Mucosa of descending colon (tissue), 3 donors: ENCODE measurements at places on chromosomes 1 and 21.

DNA sequence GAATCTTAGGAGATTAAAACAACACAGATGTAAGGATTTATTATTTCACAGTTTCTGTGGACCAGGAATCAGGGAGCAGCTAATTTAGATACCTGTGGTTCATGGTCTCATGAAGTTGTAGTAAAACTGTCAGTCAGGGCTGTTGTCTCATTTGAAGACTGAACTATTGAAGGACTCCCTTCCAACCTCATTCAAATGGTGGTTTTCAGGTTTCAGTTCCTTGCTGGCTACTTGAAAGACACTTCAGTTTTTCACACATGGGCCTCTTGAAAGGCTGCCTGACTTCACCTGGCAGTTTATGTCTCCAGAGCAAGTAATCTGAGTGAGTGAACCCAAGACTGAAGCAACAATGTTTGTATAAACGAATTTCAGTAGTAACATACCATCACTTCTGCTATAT lies 915.9 kb downstream of the PLA2G4A start:
- DNase-seq = no peak

GRCh38 chr21:37582590-37582989 lies 216.0 kb downstream of the DYRK1A start:
- no peak for DNase-seq

DNA sequence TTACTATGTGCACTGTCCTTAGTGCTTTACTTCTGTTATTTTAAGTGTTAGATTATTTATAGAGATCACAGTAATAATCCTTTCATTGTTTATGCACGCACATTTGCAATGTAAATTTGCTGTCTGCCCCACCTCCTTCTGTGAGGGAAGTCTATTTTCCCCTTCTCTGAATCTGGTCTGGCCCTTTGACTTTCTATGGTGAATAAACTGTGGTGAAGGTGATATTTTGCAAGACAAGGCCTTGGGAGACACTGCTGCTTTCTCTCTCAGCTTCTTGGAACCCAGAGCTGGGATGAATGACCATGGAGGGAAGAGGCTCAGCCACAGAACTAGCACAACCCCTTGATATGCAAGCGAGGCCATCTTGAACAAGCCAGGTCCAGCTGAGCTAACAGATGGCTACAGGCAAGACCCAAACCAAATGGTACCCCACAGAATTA lies 156.3 kb downstream of the ST6GALNAC3 start:
- DNase-seq = no peak

- DNase-seq = no peak
Measured at GRCh38 chr1:35553851-35554250, 3.4 kb downstream of the KIAA0319L start.

- DNase-seq = peak; percentile 82
Measured at GRCh38 chr1:223129229-223129901, 13.7 kb downstream of the TLR5 start.

GRCh38 chr1:157782931-157783330 lies 6.0 kb upstream of the FCRL2 start:
- no peak for DNase-seq

GRCh38 chr1:93810316-93810715 lies 68.7 kb downstream of the DNTTIP2 start:
- DNase-seq = no peak

- no peak for DNase-seq
Measured at GRCh38 chr21:17527240-17527639, 14.4 kb downstream of the CXADR start.

DNA sequence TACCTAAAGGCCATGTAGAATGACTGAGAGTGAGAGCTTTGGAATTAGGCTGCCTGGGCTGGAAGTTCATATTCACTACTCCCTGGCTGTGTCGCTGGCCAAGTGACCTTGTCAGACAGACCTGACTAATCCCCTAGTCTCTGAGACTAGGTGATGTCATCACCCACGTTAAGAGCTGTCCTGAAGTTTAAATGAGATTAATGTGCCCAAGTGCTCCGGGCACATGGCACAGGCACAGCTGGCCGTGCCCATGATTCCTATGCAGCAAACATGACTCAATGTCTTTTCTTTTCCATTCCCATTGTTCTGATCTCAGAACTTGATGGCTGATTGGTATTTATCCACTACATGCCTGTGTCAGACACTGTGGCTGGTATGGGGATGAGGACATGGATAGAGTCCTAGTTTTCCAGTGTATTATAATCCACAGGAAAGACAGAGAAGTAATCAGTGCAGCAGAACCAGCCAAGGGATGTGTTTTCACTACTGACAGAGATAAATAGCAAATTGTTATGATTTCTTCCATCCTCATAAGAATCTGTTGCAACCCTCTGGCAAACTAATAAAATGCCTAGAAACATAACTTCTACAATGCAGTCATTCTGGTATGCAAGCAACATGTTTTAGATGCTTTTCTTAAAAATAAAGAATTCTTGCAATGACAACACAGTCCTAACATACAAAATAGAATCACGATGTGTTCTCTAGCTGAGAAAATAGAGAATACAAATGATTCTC lies 180.9 kb downstream of the PCP4 start:
- DNase-seq = no peak
